Activated T-helper 2 cell treated with anti-CD3 and anti-CD28 coated beads, Interferon-gamma antibody, Interleukin-2, Interleukin-4, amounts not matched to agents 10 μg/mL and 5 μg/mL and 100 μg/mL, durations not matched to agents 14 hours and 24 hours and 36 hours (primary cell): ENCODE measurements at places on chromosomes 6 and 20.

DNA sequence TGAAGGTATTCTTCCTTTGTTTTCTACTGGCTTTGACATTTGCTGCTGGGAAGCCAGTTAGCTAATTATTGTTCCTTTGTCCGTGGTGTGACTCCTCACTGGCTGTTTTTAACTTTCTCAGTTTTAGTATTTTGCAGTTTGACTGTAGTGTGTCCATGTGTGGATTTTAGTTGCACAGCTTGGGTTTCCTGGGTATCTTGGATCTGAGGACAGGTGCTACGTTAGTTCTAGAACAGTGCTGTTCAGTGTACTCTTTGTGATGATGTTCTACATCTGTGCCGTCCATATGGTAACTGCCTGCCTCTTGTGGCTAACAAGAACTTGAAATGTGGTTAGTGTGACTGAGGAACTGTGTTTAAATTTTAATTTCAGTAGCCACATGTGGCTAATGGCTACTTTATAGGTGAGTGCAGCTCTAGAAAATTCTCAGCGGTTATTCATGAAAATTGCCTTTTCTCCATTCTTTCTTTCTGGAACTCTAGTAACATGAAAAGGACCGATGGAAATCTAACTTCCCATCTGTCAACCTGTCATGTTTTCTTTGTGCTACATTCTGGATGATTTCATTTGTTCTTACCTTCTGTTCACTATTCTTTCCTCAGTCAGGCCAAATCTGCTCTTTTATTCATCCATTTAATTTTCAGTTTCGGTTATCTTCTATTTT, 7.4 kb downstream of the SNX9 start:
- no peak for DNase-seq

DNA sequence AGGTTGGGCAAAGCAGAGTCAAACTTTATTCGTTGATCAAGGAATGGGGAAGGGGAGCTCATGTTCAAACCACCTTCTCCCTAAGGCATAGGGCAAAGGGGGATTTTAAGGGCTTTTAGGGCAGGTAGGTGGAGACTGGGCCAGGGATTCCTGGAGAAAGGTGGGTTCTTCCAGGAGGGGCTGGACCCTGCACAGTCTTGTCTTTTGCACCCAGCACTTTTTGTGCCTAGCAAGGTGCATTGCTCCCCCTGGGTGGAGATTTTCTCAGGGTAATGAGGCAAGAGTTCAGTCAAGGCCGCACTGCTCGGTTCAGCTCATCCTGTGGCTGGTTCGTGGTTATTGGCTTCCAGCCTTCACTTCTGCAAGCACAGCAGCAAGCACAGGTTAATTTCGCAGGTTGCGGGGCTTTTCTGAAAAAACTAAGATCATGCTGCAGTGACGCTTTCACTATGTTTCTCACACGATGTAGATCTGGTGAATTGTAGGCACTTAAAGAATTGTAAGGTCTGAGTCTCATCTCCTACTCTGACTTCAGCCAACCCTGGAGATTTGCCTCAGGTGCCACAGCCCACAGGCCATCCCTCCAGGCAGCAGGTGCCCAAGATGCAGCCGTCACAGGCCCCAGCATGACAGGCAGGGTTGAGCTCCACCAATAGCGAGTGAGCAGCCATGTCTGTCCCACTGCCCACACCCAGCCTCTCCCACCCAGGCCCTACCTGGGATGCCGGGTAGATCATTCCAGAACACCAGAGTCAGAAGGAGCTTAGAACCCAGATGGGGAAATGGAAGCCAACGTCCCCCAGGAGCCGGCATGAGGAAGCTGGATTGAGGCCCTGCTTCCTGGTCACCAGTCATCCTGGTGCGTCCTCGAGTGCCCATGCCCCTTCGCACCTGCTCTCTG, 37.1 kb downstream of the SUN5 start:
- DNase-seq, result peak; percentile 67

- no peak for DNase-seq
Measured at GRCh38 chr6:36925809-36926208, 28.7 kb upstream of the PI16 start.

GRCh38 chr6:22141241-22141745, 155.5 kb downstream of the PRL start:
- no peak for DNase-seq

- DNase-seq, result no peak
Measured at GRCh38 chr6:157034436-157035230, 257.5 kb downstream of the ARID1B start.

DNA sequence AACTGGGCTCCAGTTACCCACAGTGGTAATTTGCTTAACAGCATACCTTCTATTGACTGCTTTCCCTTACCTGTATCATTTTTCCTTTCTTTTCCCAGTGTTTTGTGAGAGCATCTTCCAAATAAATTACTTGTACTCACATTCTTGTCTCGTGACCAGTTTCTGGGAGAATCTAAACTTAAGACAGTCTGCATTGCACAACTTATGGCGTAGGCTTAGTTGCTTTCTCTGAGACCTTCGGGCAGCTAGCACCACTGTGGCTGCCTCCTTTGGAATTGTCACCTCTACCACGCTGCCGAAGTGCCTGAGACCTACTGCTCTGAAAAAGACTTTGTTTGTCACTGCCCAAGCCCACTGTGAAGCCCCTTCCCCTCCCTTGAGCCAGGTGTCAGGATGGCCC, 188.1 kb upstream of the BMP2 start:
- no peak for DNase-seq

- DNase-seq, result no peak
Measured at GRCh38 chr6:68901044-68901443, 266.0 kb downstream of the ADGRB3 start.
